Foreskin keratinocyte (primary cell): ENCODE measurements at places on chromosomes 7 and 10. TPM values are rescaled to one million over a fixed set of nuclear protein-coding genes. Genes with fewer than 3 reads are reported as not detected.

ASB10 gene
- total RNA-seq: not detected in 2 replicates

DNA sequence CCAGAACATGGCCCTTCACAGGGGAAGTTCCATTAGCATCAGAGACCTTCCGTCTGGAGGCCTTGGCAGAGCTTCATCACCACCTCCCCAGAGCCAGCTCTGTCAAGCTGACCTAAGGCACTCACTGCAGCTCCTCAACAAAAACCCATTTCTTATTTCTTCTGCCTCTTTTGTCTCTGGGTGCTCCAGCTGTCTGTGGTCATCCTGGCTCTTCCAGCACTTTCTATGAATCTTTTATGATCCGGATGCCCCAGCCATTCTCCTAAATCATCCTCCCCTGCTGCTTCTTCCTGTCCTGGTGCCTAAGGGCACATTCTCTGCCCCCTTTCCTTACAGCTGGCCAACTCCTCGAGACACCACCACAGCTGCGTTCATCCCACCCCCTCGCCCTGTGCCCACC is 171.7 kb upstream of the INSYN2A start:
- no peak for DNase-seq

SRGN gene
- 0.10 and 0.11 TPM in 2 replicates for total RNA-seq

GRCh38 chr7:81190997-81191768 is 272.3 kb upstream of the SEMA3C start:
- peak; percentile 50 for DNase-seq

GRCh38 chr10:27687326-27687725 is 58.3 kb downstream of the MKX start:
- no peak for DNase-seq

PNLIPRP1 gene
- total RNA-seq: not detected in 2 replicates

DNA sequence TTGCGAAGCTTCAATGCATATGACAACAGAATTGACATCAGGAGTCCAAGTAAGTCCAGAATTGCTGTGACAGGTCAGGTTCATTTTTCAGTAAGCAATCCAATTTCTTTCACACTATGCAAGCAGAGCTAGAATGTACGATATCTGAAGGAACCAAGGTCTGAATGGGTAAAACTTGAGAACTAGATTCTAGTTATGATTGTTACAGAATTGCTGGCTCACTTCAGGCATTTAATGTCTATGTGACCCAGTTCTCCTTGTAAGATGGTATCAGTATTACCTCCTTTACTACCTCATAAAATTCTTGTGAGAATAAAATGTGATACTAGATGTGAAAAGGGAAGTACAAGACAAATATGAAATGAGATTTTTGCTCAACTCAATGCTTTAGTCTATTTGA is 159.6 kb downstream of the GPR158 start:
- DNase-seq: no peak

TAS2R5 gene
- 0.61 and 0.63 TPM in 2 replicates for total RNA-seq

CACNB2 gene
- not detected in 2 replicates for total RNA-seq

INMT gene
- total RNA-seq: not detected in 2 replicates

FAM241B gene
- 2.5 and 5.4 TPM in 2 replicates for total RNA-seq

GRCh38 chr10:103820101-103821062 is 35.0 kb downstream of the SH3PXD2A start:
- no peak for DNase-seq

DNA sequence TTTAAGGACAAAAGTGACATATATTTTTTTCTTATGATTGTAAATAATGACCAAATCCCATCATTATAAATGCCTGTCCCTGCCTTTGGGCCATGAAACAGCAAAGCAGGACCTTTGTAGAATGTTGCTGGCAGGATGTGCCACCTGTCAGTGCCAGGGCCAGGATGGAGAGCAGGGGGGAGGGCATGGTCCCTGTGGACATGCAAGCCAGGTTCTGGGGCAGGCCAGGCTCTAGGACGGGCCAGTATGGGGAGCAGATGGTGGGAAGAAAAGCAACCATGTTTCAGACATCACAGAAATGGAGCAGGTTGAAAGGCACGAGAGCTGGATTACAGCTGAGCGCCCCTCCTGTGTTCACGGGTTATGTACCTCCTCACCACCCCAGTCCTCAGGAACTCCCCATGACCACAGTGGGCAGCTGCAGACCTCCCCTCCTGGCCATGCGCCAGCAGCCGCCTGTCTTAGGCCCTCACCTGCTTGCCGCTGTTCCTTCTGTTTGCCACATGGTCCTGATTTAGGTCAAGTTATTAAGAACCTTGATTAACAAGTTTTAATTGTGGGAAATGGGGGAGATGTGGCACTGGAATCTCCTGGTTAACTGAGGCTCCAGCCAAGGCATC is 210.4 kb downstream of the PAXIP1 start:
- no peak for DNase-seq

GRCh38 chr7:132456418-132456817 is 119.9 kb downstream of the PLXNA4 start:
- DNase-seq: no peak

XRCC2 gene
- 7.0 and 9.3 TPM in 2 replicates for total RNA-seq

CCDC7 gene
- 1.3 and 1.9 TPM in 2 replicates for total RNA-seq

ADRA2A gene
- not detected in 2 replicates for total RNA-seq

GRCh38 chr10:12628964-12629766 is 279.8 kb downstream of the CAMK1D start:
- DNase-seq: no peak

- no peak for DNase-seq
Observed at GRCh38 chr7:134561-135256, 57.7 kb upstream of the FAM20C start.

DNA sequence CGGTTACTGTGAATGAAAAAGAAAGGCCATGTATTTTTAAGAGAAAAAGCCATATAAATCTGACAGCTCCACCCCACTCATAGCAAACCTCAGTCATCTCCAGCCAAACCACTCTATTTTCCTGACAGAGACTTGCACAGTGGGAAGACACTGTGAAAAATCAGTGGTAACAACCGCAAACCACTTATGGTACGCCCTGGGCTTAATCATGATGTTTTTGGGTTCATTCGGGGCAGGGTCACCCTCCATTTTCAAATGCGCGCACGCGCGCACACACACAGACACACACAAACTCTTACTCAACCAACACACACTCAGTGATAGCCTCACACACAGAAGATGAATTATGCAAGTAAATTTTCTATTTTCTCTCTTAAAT is 82.1 kb upstream of the HPS1 start:
- no peak for DNase-seq
